ENCODE measurements at places on chromosomes 1 and 21.

DNA sequence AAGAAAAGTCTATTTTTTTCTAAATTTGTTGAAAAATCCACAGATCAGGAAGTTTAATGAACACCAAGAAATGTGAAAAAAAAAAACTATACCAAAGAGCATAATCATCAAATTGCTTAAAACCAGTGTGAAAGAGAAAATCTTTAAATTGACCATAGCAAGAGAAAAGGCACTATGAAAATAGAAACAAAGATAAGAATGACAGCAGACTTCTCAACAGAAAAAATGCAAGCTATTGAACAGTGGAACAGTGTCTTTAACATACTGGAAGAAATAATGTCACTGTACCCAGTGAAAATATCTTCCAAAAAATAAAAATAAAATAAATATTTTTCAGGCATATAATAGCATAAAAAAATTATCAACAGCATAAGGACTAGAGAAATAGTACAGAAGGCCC, 243.0 kb upstream of the GJB5 start:
- DNase-seq: no peak

GRCh38 chr1:229478852-229479251, 29.3 kb downstream of the NUP133 start:
- no peak for DNase-seq

DNA sequence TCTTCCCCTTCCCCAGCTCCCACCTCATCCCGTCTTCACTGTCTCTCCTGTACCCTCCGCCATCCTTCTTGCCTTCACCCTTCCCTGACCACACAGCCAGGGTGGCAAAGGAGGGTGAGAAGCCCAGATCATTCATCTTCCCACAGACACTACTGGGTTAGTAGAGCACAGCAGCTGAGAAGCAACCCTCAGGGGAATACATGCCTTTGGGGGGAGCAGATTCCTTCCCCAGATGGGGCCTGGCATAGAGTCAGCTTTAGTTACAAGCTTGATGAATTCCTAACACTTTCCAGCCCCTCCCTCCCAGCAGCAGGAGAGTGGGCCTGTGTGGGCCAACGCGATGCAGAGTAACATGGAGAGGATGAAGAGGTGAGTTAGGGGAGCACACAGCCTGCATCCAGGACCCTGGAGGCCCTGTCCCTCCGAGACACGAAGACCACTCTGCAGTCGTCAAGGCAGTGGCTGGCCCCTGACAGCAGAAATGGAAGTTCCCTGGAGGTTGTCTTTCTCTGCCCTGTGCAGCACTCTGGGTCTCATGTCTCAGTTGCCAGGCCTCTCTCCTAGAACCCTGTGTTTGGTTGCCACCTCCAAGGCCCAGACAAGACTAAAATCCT, 8.8 kb upstream of the BTG2 start:
- peak; percentile 95 for DNase-seq

- DNase-seq: no peak
Measured at GRCh38 chr1:30188999-30189398, 534.4 kb downstream of the MATN1 start.
